ENCODE measurements at places on chromosomes 12 and 14. TPM values are rescaled to one million over a fixed set of nuclear protein-coding genes. Genes with fewer than 3 reads are reported as not detected.
A peak's percentile ranks its signal among the peaks of the same experiment; 100 is the strongest.

OVCH1 gene
- total RNA-seq, result not detected

GYS2 gene
- total RNA-seq, result not detected

GRCh38 chr12:93537769-93538168, 34.7 kb upstream of the SOCS2 start:
- H3K36me3 ChIP-seq, result no peaks in the 10 kb centered on the region
- H3K27me3 ChIP-seq, result no peaks in the 10 kb centered on the region
- peaks cover 27% of the 10 kb centered on the region for H3K4me1 ChIP-seq

DNA sequence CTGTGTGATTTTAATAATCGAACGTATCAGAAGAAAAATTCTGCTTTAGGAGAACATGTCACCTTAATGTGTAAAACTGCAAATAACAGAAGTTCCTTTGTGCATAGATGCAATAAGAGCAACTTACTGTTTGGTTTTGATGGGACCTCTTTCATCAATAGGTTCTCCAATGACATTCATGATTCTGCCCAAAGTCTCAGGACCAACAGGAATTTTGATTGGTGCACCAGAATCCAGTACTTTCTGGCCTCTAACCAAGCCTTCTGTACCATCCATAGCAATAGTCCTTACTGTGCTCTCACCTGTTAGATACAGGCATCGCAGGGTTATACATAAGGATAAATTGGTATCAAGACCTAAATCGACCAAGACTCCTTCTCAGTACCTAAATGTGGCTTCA, 1.1 kb downstream of the ATP5F1B start:
- peaks cover 43% of the 10 kb centered on the region for H3K36me3 ChIP-seq
- H3K27ac ChIP-seq, result peak overlapping the region; percentile 96
- DNase-seq, result no peak
- H3K4me3 ChIP-seq, result peak overlapping the region; percentile 96
- peaks cover 26% of the 10 kb centered on the region for H3K4me1 ChIP-seq
- H3K27me3 ChIP-seq, result no peaks in the 10 kb centered on the region

GRCh38 chr12:98924-99352, 32.4 kb downstream of the IQSEC3 start:
- H3K4me1 ChIP-seq, result peaks cover under 1% of the 10 kb centered on the region
- H3K4me3 ChIP-seq, result no peak overlapping the region
- no peaks in the 10 kb centered on the region for H3K36me3 ChIP-seq
- DNase-seq, result no peak
